ENCODE measurements at places on chromosomes 6 and 20.

- DNase-seq: no peak
Observed at GRCh38 chr6:170139531-170139930, 151.3 kb downstream of the DLL1 start.

GRCh38 chr6:9521152-9521530, 893.7 kb downstream of the TFAP2A start:
- no peak for DNase-seq

GRCh38 chr6:41573276-41573675, 27.1 kb downstream of the FOXP4 start:
- no peak for DNase-seq

DNA sequence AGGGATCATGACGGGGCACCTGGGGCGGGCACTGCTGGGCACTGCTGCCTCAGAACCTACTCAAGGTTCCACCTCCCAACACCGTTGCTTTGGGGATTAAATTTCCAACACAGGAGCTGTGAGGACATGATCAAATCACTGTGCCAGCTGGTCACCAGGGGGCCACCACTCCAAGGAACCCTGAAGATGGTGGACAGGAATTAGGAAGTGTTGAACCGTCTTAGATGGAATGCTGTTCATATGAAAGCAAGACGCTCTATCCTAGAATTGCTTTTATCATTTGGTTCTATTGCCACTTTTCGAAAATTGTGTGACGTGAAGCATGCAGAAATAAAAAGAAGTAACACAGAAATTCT, 140.3 kb downstream of the DLL1 start:
- DNase-seq: no peak

GRCh38 chr6:132952031-132952867, 137.9 kb downstream of the RPS12 start:
- no peak for DNase-seq

DNA sequence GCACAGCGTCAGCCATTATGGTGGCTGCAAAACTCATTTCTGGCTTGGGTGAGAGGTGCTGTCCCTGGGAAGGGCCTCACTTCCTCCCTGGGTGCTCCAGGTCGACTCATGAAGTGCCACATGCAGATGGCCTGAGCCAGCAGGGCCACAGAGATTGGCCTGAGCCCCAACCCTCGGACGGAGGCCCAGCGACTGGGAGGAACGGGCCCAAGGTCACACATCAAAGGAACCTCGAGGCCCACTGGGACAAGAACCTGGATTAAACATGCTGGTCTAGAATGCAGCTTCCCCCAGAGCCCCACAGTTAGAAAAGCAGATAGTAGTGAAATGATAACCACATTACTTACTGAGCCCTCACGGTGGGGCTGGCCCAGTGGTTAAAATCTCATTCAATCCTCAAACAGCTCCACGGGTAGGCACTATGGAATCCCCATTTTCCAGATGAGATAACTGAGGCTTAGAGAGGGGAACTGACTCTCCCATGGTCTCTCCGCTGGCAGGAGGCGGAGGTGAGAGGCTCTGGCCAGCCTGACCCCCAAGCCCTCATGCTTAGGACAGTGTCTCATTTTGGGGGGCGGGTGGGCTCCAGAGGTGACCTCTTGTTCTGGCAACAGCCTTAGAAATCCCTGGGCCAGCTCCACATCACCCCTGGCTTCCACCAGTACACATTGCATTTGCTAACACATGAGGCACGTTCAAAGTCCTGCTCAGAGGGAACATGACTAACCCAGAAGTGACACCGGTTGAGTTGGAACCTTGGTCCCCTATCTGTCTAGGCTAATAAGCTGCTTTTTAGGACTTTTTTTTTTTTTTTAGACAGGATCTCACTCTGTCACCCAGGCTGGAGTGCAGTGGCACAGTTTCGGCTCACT, 53.0 kb downstream of the SRC start:
- DNase-seq: no peak

- no peak for DNase-seq
Observed at GRCh38 chr6:43963203-43963602, 164.0 kb downstream of the MRPL14 start.

GRCh38 chr6:42013134-42013516, 37.2 kb upstream of the TAF8 start:
- peak; percentile 12 for DNase-seq

DNA sequence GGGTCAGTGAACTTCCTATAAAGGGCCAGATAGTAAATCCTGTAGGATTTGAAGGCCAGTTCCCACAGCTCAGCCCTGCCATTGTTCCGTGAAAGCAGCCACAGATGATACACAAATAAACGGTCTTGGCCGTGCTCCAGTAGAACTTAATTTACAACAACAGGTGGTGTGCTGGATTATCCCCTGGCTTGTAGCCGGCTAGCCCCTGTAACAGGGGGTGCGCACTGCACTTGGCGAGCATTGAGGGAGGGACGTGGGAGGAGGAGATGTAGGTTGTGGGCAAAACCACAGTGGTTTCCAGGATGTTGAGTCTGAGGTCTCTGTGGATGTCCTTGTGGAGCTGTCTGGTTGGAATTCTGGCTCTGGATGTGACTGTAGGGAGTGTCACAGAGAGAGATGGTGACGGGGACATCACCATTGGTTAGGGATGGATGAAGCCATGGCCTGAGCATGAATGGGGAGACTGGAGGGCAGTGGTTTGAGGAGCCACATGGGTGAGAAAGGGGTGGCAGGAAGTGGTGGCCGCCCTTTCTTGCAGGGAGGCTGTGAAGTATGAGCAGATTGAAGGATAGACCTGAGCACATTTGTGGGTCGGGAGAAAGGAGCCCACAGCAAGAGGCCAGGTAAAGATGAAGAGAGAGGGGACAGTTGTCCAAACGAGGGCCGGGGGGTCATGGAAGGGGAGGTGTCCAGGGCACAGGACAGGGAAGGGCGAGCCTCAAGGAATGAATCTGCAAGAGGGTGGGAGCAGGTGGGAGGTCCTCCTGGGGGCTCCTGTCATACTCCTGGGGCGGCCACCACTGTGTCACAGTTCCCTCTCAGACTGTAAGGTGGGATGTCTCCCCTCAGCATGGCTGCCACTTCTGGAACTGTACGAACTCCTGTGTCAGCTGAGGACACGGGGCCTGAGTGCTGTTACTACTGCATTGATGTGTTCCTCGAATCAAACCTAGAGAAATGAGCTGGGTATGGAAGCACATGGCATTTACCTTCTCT, 53.6 kb downstream of the CDH26 start:
- DNase-seq: no peak

GRCh38 chr6:9831783-9832182, 583.1 kb downstream of the TFAP2A start:
- DNase-seq: no peak

GRCh38 chr6:38805127-38805655, 90.1 kb downstream of the DNAH8 start:
- DNase-seq: no peak

- DNase-seq: no peak
Observed at GRCh38 chr6:108080010-108080780, 5.7 kb upstream of the OSTM1 start.

GRCh38 chr6:120077489-120077888, 727.9 kb upstream of the MAN1A1 start:
- DNase-seq: no peak

GRCh38 chr20:46835418-46835817, 59.2 kb upstream of the EYA2 start:
- no peak for DNase-seq

- no peak for DNase-seq
Observed at GRCh38 chr6:84605298-84605697, 159.1 kb downstream of the TBX18 start.

DNA sequence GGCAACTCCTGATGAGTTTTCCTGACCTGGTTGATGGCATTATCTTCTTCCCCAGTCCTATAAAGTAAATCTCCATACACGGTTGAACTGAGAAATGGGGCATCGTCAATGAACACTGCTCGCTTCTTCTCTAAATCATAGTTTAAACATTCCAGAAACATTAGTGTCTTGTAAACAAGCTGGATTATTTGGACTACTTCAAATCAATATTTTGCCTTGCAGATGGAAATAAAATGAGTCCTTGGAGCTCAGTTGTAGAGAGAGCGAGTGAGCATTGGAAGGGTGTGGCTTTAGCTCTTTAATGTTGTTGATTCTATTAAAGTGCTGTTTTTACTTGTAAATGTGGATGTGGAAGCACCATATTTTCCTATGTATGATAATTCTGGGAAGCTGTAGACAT, 18.4 kb downstream of the C6orf89 start:
- DNase-seq: no peak

GRCh38 chr6:39053854-39054576, 5.4 kb downstream of the GLP1R start:
- no peak for DNase-seq

DNA sequence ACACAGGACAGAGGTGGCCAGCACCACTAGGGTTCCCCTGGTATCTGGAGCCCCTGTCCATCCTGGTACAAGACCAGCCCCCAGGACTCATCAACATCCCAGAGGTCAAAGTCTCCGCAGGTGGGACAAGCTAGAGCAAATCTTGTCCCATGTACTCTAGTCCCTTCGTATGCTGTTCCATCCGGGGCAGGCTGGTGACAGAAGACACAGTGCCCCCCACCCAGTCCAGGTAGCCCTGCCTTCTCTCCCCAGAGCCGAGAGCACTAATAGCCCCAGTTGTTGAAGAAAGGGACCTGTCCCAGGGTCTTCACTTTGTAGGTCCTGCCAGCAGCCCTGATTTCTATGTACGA, 21.1 kb downstream of the PCK1 start:
- DNase-seq: no peak

- DNase-seq: no peak
Observed at GRCh38 chr6:14827354-14827753, 418.5 kb upstream of the JARID2 start.

- no peak for DNase-seq
Observed at GRCh38 chr6:8578006-8578405, 142.7 kb upstream of the SLC35B3 start.

GRCh38 chr6:13014504-13015378, 298.2 kb downstream of the PHACTR1 start:
- no peak for DNase-seq

DNA sequence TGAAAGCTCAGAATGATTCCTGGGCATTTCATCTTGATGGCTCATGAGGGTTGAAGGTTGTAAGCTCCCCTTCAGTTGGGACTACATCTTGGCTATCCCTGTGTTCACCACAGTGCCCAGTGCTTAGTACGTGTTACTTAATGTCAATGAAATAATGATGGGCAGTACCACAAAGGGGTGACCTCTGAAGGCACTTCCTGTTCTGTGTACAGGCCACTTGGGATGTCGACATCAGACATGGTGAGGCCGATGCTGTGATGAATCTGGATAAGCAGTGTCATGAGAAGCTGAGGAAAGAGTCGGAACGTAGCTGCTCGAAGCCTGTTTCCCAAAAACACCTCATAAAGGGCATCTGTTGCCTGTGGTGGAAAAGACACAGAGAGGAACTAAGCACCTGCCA, 27.6 kb upstream of the RBL1 start:
- no peak for DNase-seq

GRCh38 chr20:363319-364078, 16.6 kb downstream of the NRSN2 start:
- no peak for DNase-seq

DNA sequence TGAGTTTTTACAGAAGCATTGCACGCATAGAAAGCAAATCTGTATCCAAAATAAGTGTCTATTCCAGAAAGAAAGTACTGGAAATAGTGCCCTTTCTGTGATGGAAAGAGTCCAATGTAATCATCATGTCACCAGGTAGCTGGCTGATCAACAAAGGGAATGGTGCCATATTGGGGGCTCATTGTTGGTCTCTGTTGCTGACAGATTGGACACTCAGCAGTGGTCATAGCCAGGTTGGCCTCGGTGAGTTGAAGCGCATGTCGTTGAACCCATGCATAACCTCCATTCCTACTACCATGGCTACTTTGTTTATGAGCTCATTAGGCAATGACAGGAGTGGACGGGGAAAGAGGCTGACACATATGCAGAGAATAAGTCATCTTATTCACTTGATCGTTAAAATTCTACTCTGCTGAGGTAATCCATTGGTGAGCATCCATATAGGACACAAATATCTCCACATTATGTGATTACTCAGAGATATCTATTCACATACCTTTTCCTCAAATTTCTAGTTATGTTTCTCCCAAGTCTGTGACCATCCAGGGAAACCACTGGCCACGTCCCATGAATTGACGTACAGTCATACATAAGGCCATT, 560.5 kb downstream of the HAO1 start:
- no peak for DNase-seq

- peak; percentile 68 for DNase-seq
Observed at GRCh38 chr6:28474441-28475219, 31.3 kb upstream of the ZSCAN23 start.

DNA sequence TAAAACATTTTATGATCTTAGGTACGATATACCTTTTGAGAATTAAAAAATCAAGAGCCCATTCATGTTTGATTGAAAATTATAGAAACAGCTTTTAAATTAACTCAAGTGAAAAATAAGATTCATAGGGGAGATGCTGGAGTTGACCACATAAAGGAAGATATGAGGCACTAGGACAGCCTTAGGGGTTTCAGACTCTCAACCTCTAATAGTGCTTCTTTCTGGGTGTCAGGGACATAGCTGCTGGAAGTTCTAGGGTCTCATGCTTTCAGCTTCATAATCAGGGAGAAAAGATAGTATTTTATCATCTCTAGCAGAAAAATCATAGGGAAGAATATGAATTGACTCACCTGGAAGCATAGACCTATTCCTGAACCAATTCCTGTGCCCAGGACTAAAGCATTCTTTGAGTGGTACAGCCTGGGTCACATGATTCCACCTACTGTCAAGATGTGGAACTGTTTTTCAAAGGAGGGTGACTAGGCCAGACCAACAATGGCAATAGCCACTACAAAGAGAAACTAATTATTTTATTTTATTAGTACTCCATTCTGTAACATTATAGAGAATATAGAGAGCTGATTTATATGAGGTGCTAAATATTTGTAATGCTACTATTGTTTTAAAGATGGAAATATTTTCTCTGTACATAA, 27.8 kb upstream of the CENPW start:
- DNase-seq: no peak

- peak; percentile 19 for DNase-seq
Observed at GRCh38 chr6:130293800-130294199, 71.0 kb upstream of the SAMD3 start.

DNA sequence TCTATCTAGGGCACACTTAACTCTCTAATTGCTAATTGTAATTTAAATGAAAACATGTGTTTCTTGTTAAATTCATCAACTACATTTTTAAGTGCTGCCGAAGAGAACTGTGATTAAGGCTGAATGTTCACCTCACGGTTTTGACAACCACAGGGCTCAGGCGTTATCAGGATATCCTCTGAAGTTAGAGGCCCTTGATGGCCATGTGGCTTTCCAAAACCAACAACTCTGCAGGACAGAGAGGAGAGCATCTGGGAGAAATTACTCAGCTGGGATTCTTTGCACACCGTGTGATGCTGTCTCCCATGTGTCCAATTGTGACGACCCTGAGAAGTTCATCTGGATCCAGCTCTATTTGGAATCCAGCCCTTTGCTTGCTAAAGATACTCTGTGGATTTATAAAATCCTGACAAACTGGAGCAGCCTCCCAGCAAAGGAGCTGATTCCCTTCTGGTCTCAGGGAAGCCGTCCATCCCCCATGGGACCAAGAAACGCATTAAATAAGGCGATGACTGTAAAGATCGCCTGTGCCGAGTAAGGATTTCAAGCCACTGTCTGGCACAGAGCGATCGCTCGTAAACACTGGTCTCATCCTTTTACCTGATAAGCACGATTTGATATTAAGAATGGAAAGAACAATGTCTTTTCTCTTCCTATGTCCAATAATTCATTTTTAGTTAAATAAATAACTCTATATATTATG, 401.1 kb downstream of the CD83 start:
- DNase-seq: no peak

GRCh38 chr20:49216991-49217578, 2.1 kb upstream of the DDX27 start:
- peak; percentile 38 for DNase-seq
